ENCODE measurements at places on chromosomes 3 and 15.

- no peak for DNase-seq
Observed at GRCh38 chr3:17356585-17356984, 385.8 kb downstream of the TBC1D5 start.

DNA sequence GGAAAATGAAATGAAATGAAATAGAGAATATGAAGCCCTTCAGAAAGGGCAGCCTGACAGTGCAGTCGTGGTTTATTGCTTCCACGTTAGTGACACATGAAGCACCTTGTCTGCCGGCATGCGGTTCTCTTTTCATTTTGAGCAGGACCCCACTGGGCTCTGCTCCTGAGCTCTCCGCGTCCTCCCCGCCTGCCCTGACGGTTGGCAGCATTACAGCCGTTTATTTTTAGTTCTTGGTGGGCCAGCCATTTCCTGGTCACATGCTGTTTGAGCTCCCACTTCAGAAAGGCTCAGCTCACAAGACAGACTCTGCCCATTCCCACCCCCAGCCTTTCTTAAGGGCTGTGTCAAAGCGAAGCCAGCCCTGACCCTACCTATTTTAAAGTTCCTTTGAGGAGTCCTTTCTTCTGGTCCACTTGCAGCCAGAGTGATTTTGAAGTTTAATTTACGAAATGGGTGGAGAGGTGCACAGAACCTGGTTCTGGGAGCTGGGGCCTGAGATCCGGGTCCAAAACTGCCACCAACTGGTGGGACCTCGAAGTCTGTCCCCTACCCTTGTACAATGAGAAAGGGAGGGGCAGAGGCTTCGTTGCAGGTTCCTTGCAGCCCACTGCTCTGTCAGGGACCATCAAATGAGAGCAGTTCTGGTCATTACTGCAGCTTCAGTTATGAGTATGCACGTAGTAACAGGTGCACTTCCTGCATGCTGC is 60.1 kb downstream of the MGLL start:
- DNase-seq: peak; percentile 68

GRCh38 chr3:32410367-32411246 is 19.0 kb downstream of the CMTM7 start:
- DNase-seq: no peak

DNA sequence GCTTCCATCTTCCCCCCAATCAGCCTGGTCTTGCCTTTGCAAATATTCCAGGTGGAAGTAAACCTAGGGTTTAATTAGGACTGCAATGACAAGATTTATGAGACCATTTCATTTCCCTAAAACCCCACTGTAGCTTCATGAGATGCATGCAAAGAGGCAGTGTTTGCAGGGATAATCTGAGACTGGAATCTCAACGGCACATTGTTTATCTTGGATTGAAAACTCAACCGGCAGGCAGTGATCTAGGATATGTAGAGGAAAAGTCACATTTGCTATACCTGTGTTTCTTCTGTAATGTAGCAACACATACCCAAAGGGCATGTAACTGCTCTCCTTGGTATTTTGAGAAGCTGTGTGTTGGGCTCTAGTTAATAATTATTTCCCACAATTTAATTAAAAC is 18.7 kb upstream of the CLSTN2 start:
- no peak for DNase-seq

GRCh38 chr15:101153801-101154656 is 97.8 kb downstream of the CHSY1 start:
- DNase-seq: no peak

GRCh38 chr3:81565041-81565440 is 196.4 kb downstream of the GBE1 start:
- no peak for DNase-seq

GRCh38 chr3:179775416-179776122 is 122.7 kb downstream of the USP13 start:
- DNase-seq: no peak

Measured in GM06990 (cell line).